ENCODE measurements at places on chromosomes 11 and 22. TPM values are rescaled to one million over a fixed set of nuclear protein-coding genes. Genes with fewer than 3 reads are reported as not detected.

APOBEC3B gene
- total RNA-seq = 0.82 TPM

C11orf42 gene
- not detected for total RNA-seq

TIGD3 gene
- 0.15 TPM for total RNA-seq

PPFIBP2 gene
- 37.8 TPM for total RNA-seq

PPP6R2 gene
- total RNA-seq = 42.1 TPM
